Mucosa of gallbladder (tissue), 1 donor: ENCODE measurements at places on chromosomes 4 and X. TPM values are rescaled to one million over a fixed set of nuclear protein-coding genes. Genes with fewer than 3 reads are reported as not detected.

- no peak for DNase-seq
Observed at GRCh38 chr4:6944301-6945051, 34.9 kb downstream of the TBC1D14 start.

GRCh38 chr4:133803341-133803740 is 398.2 kb downstream of the PABPC4L start:
- DNase-seq, result no peak

DNA sequence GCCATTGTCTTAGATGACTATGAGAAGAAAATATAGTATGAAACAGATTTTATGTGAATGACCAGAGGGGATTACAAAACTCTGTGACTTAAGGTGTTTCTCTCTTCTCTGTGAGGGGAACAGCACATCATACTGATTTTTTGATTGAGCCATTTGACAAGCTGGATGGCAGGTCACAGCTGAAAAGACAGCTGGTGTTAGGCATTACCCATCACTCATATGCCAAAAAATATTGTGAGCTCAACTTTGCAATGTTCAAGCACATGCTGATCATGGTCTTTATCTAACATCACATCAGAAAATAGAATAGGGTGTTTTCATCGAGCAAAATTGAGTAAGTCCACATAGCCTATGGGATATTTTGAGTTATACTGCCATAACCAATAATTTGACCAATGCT is 86.7 kb upstream of the TECRL start:
- DNase-seq, result no peak

DNA sequence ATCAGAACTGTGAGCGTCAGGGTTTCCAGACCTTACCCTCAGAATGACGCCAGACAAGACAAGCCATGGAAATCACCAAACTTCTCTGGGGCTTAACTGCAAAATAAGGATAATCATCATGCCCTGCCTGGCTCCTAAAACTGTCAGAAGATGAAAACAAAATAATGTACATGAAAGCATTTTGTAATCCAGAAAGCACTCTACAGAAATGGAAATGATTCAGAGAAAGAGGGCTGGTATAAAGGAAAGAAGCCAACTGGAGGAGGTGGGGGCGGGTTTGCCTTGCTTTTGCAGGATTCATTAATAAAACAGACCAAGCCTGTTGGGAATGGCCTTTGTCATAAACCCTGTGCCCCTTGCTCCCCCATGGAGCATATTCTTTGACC is 47.3 kb downstream of the SEPSECS start:
- no peak for DNase-seq

DNA sequence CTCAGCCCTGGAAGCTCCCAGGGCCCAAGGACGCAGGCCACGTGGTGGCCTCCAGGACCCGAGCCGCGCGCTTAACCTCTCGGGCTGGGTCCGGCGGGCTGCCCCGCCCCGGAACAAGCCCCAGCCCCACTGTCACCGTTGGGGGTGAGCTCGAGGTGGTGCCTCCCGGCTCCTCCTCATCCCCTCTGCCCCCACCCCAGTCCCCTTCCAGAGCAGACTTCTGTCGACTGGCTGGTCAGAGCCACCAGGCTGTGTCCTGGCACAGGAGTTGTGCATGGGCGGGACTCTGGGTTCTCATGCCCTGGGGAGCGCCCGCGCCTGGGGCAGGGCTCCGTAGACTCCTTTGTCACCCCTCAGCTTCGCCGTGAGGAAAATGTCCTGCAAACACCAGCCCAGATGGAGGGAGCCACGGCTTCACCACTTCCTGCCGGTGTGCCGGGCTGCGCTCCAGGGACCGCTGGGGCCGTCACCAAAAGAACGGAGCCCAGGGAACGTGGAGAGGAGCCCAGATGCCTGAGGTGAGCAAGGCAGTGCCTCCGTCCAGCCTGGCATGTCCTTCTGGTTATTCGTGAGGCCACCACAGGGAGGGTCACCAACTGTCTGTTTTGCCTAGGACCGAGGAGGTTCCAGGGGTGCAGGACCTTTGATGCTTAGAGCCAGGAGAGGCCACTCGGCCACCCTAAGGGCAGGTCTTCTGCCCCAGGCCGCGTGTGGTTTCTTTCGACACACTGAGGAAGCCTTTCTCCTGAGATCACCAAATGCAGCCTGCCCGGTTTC is 7.1 kb upstream of the RGS12 start:
- no peak for DNase-seq

- DNase-seq, result no peak
Observed at GRCh38 chrX:104084534-104085277, 8.7 kb upstream of the TMSB15C start.

DNA sequence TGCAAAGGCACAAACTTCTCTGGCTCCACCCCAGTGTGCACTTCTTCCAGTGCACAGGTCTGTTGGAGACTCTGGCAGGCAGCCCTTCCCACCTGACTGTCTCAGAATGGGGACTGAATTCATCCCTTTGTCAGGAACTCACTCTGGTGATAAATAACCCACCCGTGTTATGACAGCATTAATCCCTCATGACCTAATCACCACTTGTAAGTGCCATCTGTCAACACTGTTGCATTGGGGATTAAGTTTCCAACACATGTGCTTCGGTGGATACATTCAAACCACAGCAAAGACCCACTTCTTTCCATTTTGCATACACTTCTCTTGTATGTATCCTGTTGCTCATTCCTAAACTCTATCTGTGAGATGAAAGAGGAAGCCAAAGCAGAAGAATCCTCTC is 1002.9 kb upstream of the IGFBP7 start:
- DNase-seq, result no peak

GRCh38 chr4:55549888-55550287 is 3.2 kb upstream of the CLOCK start:
- no peak for DNase-seq

GRCh38 chrX:41561045-41561444 is 113.9 kb downstream of the NYX start:
- DNase-seq, result peak; percentile 29

DNA sequence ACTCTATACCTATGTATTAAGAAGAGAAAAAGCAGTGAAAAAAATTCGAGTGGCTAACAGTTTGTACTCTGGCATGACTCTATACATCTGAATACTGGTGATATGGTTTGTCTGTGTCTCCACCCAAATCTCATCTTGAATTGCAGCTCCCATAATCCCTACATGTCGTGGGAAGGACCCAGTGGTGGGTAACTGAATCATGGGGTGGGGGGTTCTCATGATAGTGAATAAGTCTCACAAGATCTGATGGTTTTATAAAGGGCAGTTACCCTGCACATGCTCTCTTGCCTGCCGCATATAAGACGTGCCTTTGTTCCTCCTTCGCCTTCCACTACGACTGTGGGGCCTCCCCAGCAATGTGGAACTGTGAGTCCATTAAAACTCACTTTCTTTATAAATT is 70.4 kb downstream of the LRBA start:
- DNase-seq, result no peak

DNA sequence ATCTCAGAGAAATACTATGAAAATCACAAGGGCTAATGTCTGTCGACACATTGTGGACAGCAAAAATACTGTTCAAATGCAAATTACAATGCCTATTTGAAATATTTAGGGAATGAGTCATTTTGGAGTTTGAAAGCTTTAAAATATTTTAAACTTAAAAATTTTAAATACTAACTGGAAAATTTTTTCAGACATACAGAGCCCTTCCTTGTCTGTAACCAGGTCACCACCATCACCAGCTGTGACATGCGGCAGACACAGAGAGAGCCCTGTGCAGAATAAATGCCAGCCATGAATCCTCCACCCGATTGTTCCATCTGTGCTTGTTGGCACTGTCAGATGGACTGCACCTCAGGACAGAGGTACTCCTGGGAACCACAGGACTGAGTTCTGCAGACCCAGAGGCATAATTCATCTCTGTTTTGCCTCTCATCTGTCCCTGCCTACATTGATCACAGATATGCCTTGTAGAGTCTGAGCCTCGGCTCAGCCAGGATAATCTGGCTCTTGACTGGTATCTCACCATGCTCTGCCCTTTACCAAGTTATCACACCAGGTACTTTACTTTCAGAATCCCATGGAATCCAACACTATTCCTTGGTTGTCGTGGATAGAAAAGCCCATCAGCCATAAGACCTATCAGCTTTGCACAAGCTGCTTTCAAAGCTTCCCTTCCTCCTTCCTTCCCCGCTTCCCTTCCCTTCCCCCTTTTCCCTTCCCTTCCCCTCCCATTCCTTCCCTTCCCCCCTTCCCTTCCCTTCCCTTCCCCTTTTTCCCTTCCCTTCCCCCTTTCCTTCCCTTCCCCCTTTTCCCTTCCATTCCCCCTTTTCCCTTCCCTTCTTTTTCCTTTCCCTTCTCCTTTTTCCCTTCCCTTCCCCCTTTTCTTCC is 67.2 kb downstream of the TBC1D9 start:
- DNase-seq, result no peak

- DNase-seq, result no peak
Observed at GRCh38 chr4:181909368-181909767, 333.8 kb upstream of the TENM3 start.

GRCh38 chr4:165982934-165983333 is 109.9 kb downstream of the TLL1 start:
- DNase-seq, result no peak

DNA sequence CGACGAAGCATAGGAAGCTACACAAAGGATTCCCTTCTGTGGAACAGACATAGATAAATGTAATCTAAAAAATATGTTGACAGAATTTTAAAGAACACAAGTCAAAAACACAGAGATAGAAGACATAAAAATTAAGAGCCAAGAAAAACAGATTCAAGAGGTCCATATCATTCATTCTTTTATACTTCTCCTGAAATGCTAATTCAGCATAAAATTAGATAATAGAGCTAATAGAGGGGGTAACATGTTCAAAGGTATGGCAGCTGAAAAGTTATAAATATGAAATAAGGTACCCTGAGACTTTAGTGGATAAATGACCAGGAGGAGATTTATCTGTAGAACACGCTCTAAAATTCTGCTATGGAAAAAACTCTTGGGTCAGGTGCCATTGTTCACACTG is 37.4 kb upstream of the PRSS48 start:
- no peak for DNase-seq

GRCh38 chr4:158209825-158210807 is at the start of gene TMEM144:
Gene TMEM144, plus strand, starts transcription at chr4:158210486. Its CDS starts 2,182 bp downstream, at chr4:158212668.
- peak; percentile 91 for DNase-seq

- DNase-seq, result no peak
Observed at GRCh38 chr4:33218238-33218637, 2498.1 kb downstream of the PCDH7 start.

GRCh38 chr4:8538076-8538702 is 42.0 kb upstream of the GPR78 start:
- no peak for DNase-seq

DNA sequence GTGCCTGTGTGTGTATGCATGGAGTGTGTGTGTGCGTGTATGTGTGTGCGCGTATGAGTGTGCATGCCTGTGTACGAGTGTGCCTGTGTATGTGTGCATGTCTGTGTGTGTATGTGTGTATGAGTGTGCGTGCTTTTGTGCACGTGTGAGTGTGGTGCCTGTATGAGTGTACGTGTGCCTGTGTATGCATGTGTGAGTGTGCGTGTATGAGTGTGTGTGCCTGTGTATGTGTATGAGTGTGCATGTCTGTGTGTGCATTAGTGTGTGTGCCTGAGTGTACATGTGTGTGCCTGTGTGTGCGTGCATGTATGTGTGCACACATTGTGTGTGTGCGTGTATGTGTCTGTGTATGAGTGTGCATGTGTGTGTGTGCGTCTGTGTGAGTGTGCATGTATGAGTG is 5.7 kb downstream of the DOK7 start:
- DNase-seq, result no peak

- DNase-seq, result no peak
Observed at GRCh38 chrX:42797651-42798269, 19.8 kb upstream of the PPP1R2C start.

DNA sequence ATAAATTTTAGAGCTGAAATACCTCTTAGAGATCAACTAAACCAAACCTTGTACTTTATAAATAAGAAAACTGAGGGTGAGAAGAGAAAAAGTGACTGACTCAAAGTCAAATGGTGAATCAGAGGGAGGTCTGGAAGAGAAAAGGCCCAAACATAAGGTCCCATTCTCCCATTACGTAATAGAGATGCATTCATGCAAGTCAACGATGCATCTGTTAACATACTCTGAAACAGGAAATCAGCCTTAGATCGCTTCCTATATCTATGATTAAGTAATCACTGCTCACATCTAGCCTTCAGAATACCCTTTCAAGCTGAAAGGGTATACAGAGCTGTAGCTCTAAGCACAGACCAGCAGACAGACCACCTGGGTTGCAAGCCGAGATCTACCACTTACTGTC is 6.5 kb downstream of the RNF150 start:
- no peak for DNase-seq

Gene S100P
- 33.4 TPM for total RNA-seq

Gene BEX5
- 41.1 TPM for total RNA-seq

Gene GDPD2
- 0.32 TPM for total RNA-seq

Gene KLKB1
- 3.7 TPM for total RNA-seq

Gene MAGIX
- 18.3 TPM for total RNA-seq

Gene PAGE5
- total RNA-seq, result not detected

Gene COQ2
- 10.0 TPM for total RNA-seq

Gene AKAP4
- total RNA-seq, result not detected

Gene ODAPH
- not detected for total RNA-seq

Gene FAM184B
- not detected for total RNA-seq

Gene GYPA
- total RNA-seq, result 0.69 TPM

Gene TMSB15C
- 2.4 TPM for total RNA-seq
